Thoracic aorta (tissue), 2 donors: ENCODE measurements at places on chromosomes 16 and 17. TPM values are rescaled to one million over a fixed set of nuclear protein-coding genes. Genes with fewer than 3 reads are reported as not detected.

NT5M gene
- total RNA-seq = 0.92 TPM

GRCh38 chr16:84607694-84608093 lies 10.2 kb downstream of the COTL1 start:
- no peak overlapping the region for H3K4me3 ChIP-seq
- DNase-seq = no peak
- no peak overlapping the region for H3K27ac ChIP-seq
- no peaks in the 10 kb centered on the region for H3K27me3 ChIP-seq
- H3K4me1 ChIP-seq = peaks cover 7% of the 10 kb centered on the region
- no peaks in the 10 kb centered on the region for H3K36me3 ChIP-seq

DNA sequence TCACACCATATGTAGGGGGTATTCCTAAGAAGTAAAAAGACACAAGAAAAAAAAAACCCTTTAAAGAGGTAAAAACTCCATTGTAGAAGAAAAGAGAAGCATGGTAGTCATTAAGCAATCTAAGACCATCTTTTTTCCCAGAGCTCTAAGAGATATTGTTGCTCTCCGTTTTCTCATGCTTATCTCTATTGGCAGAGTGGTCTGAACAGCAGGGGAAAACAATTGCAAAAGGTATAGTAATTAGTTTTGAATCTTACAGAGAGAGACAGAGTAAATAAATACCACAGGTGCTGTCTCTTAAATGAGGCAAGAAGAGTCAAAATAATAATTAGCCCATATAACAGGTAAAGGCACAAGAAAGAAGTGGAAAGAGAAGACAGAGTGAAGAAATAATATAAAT lies 821.4 kb upstream of the CA10 start:
- no peak for DNase-seq
- H3K27ac ChIP-seq = no peak overlapping the region
- no peaks in the 10 kb centered on the region for H3K27me3 ChIP-seq
- H3K4me1 ChIP-seq = no peaks in the 10 kb centered on the region
- no peaks in the 10 kb centered on the region for H3K36me3 ChIP-seq
- no peak overlapping the region for H3K4me3 ChIP-seq

DNA sequence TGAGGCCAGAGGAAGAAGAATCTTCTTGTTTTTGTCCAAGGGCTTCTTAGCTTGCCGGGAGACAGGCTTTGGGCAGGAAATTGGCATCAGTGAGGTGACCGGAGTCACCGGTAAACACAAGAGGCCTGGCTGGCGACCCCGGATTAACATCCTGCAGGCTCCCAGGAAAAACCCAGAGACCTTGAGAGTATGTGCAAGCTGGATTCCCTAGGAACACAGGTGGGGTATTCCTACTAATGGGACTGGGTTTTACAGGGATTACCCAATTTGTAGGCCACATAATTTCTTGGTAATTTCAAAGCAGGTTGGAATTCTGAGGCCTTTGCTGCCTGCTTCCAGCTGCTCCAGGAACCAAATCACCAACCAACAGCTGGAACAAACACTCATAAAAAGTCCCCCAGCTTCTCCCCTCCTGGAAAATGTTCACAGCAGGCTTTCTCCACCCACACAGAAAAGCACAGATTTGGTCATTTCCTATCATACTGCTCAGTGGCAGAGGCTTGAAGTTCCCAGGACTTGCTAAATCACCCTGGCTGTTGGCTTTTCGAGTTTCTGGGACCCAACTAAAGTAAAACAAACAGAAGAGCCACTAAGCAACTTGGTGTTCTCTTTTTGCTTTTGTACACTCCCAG lies 258.8 kb downstream of the IRF8 start:
- H3K27me3 ChIP-seq = no peaks in the 10 kb centered on the region
- DNase-seq = no peak
- no peak overlapping the region for H3K27ac ChIP-seq
- no peaks in the 10 kb centered on the region for H3K36me3 ChIP-seq
